ENCODE measurements at places on chromosomes 2 and 18. TPM values are rescaled to one million over a fixed set of nuclear protein-coding genes. Genes with fewer than 3 reads are reported as not detected.

The MYO7B gene
- 0.90 TPM for polyA plus RNA-seq

The NCKAP5 gene
- polyA plus RNA-seq = 19.7 TPM

GRCh38 chr2:8709611-8710010, 27.8 kb downstream of the ID2 start:
- DNase-seq = no peak

DNA sequence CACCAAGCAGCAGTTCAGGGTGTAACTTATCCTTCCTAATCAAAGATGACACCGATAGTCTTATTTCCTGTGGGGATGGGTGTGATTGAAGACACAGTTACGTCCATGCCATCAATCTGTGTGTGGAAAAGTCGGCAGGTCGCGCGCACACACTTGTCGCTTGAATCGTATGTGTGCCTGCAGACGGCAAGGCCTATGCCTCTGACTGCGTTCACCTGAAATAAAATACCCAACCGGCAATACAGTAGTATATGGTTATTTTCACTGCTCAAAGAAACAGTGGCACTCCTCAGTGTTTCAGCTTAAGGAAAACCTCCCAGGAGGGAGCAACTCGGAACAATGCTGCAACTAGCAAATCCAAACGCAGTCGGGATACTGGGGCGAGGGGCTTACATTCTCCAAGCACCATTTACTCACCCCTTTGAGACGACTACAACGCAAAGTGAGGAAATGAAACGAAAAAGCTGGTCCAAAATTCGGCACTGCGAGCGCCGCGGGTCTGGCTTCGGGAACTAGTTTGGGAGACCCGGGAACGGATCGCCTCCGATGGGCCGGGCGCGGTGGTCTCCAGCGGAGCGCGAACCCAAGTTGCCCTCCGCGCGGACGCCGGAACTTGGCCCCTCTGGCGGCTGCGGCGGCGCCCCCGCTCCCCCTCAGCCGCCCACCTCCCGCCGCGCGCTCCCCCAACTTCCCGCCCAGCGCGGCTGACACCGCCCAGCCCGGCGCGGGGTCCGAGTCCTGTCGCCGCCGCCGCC, 675 bp downstream of the PRKD3 start:
- peak; percentile 81 for DNase-seq

DNA sequence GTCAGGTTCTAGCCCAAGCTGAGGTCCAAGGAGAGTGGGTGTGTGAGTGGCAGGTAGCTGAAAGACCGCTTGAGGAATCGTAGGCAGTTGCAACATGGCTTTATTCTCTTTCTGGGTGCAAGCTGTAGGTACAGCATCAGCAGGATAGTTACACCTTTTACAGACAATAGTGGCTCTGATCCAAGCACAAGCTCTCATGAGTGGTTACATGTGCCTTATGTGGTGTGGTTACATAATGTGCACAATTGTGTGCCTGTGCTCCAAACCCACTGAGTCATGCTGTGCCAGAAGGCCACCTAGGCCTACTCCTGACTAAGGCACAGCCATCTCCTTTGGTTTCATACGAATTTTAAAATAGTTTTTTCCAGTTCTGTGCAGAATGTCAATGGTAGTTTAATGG, 227.6 kb downstream of the SATB2 start:
- no peak for DNase-seq

GRCh38 chr2:33040541-33040940, 93.8 kb downstream of the LTBP1 start:
- DNase-seq = no peak

GRCh38 chr2:39050109-39050508, 70.7 kb downstream of the SOS1 start:
- DNase-seq = no peak
